ENCODE measurements at places on chromosomes 6 and 20.

- H3K27ac ChIP-seq, result no peak overlapping the region
- H3K36me3 ChIP-seq, result no peaks in the 10 kb centered on the region
- H3K27me3 ChIP-seq, result peaks cover 11% of the 10 kb centered on the region
- no peak for DNase-seq
These were observed 12.6 kb upstream of the PCMTD2 start for GRCh38 chr20:64242797-64243475.

DNA sequence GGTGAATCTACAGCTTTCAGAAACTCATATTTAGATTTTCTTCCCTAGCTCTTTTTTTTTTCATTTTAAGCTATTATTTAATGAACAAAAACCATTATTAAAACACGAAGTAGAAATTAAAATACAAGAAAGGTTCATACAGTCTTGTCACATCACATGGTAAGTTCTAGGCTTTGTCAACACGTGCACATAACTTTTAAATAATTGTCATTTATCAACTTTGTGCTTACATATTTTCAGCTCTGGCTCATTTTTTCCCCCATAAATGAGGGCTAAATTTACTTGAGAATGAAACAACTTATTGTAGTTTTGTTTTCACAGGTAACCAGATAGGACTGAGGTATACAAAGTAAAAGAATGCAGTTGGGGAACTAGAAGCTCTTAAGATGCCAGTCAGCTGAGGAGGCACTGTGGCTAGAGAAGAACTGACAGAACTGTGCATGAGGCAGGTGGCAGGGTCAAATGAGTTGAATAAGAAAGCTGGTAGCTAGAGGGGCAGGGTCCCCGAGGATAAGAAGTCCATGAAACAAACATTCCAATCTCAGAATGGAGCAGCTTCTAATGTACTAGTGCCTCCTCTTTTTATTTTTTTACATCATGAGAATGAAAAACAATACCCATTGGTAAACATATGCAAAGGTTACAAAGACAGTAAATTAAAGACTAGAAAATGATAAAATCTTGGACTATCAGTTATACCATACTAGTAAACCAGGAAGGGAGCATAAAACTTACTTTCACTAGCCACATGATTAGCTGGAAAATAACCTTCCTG, 141.5 kb downstream of the MYB start:
- H3K27me3 ChIP-seq, result peaks cover 2% of the 10 kb centered on the region
- H3K36me3 ChIP-seq, result no peaks in the 10 kb centered on the region
- H3K4me3 ChIP-seq, result peak overlapping the region; percentile 49
- no peak for DNase-seq
- peaks cover 41% of the 10 kb centered on the region for H3K4me1 ChIP-seq

- no peak overlapping the region for H3K27ac ChIP-seq
- no peak for DNase-seq
- no peaks in the 10 kb centered on the region for H3K4me1 ChIP-seq
- H3K27me3 ChIP-seq, result peaks cover 1% of the 10 kb centered on the region
These were observed 442.2 kb upstream of the MANEA start for GRCh38 chr6:95135182-95135581.

- no peaks in the 10 kb centered on the region for H3K36me3 ChIP-seq
- no peaks in the 10 kb centered on the region for H3K27me3 ChIP-seq
- H3K27ac ChIP-seq, result no peak overlapping the region
- no peak overlapping the region for H3K4me3 ChIP-seq
- H3K4me1 ChIP-seq, result peaks cover 4% of the 10 kb centered on the region
- DNase-seq, result no peak
These were observed 1144.9 kb upstream of the EYS start for GRCh38 chr6:66851930-66852329.

DNA sequence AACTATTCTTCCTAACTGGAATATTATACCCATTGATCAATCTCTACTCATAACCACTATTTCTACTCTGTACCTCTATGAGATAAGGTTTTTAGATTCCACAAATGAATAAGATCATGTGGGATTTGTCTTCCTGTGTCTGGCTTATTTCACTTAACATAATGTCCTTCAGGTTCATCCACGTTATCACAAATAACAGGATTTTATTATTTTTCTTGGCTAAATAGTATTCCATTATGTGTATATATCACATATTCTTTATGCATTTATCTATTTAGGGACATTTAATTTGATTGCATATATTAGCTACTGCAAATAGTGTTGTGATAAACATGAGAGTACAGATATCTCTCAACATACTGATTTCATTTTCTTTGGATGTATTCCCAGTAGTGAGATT, 823.0 kb upstream of the ADGRB3 start:
- no peaks in the 10 kb centered on the region for H3K4me1 ChIP-seq
- DNase-seq, result no peak
- H3K27ac ChIP-seq, result no peak overlapping the region
- no peaks in the 10 kb centered on the region for H3K27me3 ChIP-seq

DNA sequence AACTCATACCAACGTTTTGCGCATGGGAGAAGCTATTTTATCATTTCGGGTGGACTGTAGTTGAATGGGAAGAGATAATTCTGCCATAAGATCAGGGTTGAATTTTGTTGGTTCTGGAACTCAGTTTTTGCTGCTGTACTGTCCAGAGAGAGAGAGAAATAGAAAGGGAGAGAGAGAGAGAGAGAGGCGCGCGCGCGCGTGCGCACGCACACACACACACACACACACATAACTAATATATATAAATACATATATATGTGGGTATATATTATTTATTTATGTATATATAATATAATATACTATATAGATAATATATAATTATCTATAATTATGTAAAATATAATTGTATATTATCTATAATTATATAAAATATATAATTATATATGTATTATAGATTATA, 21.9 kb downstream of the ATRN start:
- no peak overlapping the region for H3K4me3 ChIP-seq
- H3K4me1 ChIP-seq, result no peaks in the 10 kb centered on the region
- no peak overlapping the region for H3K27ac ChIP-seq
- no peak for DNase-seq
- H3K27me3 ChIP-seq, result no peaks in the 10 kb centered on the region
- H3K36me3 ChIP-seq, result peaks cover 25% of the 10 kb centered on the region

DNA sequence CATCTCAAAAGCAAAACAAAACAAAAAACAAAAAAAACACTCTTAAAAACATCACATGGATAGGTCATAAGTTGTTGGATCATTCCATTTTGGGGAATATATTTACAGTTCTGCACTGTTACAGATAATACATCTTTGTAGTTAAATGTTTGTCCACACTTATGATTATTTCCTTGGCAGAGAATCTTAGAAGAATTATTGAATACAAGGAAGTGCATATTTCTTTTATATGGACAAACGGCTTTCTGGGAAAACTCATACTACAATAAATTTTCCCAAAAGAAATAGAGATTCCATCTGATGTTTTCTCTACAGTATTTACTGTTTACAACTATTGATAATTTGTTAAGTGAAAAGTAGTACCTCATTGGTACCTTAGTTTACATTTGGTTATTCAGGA, 33.8 kb downstream of the GMPR start:
- H3K27me3 ChIP-seq, result peaks cover 1% of the 10 kb centered on the region
- DNase-seq, result no peak
- H3K4me3 ChIP-seq, result no peak overlapping the region
- H3K36me3 ChIP-seq, result no peaks in the 10 kb centered on the region
- peaks cover 5% of the 10 kb centered on the region for H3K4me1 ChIP-seq

DNA sequence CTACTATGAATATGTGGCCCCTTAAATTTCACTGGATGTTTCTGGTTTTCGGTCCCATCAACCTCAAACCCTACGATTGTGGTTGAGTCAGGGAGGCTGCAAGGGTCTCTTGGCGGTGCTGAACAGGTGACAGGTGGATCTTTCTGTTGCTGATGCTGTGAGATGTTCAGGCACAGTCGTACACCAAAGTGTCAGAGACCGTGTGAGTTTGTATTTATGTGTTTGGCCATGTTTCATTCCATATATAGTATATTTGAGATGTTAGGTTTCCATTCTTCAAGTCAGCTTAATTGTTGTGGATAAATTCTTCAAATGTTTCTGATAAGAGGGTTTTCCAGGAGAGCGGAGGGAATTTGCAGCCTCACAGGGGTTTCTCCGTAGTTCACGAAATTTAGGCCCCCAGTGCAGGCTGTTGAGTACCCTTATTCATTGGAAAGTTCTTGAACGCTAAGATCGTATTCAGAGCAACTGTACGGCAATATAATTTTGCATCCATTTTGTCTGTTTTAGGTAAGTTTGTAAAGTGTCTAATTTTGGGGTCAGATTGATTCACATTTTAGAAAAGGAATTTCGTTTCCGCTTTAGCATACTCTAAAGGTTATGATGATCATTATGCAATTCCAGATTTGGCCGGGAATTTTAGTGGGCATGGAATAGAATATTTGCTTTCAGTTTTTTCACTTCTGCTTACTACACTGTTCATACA, 1.2 kb downstream of the TAB2 start:
- peaks cover 40% of the 10 kb centered on the region for H3K4me1 ChIP-seq
- peaks cover 8% of the 10 kb centered on the region for H3K36me3 ChIP-seq
- DNase-seq, result no peak
- H3K4me3 ChIP-seq, result peak overlapping the region; percentile 97

DNA sequence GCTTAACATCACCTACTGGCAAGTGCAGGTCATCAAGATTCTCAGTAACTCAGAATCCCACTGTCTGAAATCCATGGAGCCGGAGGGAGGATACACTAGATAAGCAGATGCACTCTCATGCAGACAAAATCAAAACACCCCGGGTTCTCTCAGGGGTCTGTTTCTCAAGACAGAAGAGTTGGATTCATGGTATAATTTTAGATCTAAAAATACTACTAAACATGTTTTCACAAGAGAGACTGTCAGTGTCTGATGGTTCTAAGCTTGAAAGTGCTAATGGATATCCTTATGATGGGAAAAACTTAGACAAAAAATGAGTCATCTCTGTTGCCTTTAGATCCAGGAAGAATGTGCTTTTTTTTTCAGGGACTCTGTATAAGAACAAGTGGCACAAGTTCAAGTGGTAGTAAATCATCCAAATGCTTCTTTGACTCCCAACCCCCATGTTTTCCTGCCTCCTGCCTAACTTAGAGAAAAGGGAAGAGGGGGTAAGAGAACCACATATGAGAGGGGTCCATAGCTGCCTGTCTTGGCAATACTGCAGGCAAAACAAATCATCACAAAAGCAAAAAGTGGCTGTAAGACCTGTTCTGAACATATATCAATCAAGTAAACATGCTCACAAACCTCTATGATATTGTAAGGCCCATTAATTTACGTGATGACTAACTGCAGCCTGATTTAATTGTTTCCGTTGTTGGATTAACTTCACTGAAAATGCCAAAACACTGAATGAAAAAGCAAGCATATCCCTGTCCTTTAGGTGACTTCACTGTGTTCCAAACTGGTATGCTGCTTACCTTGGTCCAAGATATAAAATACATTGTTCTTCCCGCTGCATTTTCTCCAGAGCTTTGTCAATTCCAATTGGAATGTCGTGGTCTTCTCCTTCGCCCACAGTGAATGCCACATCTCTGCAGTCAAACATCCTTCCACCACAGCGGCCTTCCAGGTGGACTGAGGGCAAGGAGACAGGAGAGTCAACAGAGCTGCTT, 84.0 kb upstream of the TULP1 start:
- no peak overlapping the region for H3K4me3 ChIP-seq
- H3K4me1 ChIP-seq, result peaks cover 14% of the 10 kb centered on the region
- H3K27ac ChIP-seq, result no peak overlapping the region
- H3K27me3 ChIP-seq, result no peaks in the 10 kb centered on the region
- DNase-seq, result no peak
- H3K36me3 ChIP-seq, result no peaks in the 10 kb centered on the region

DNA sequence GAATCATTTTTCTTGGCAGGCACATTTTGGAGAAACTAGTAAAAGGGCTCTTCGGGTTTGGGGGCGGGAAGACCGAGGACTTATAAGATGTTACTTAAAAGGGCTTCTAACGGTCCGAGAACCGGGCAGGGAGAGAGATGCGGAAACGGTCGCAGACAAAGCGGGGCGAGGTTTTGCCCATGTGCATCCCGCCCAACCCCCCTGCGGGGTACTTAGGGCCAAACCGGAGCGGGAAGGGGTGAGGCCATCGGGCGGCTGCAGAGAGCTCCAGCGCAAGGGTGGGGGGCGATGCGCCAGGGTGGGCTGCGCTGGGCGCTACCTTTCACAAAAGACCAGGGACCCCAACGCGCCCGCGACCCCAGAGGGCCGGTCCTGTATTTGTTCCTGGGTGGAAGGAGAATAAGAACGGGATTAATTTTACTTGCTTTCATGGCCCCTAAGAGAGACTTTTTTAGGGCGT, 616 bp downstream of the TUBB start:
- H3K4me3 ChIP-seq, result peak overlapping the region; percentile 99
- peaks cover 54% of the 10 kb centered on the region for H3K36me3 ChIP-seq
- peaks cover 22% of the 10 kb centered on the region for H3K27me3 ChIP-seq
- peak overlapping the region; percentile 98 for H3K27ac ChIP-seq
- H3K4me1 ChIP-seq, result peaks cover 56% of the 10 kb centered on the region

DNA sequence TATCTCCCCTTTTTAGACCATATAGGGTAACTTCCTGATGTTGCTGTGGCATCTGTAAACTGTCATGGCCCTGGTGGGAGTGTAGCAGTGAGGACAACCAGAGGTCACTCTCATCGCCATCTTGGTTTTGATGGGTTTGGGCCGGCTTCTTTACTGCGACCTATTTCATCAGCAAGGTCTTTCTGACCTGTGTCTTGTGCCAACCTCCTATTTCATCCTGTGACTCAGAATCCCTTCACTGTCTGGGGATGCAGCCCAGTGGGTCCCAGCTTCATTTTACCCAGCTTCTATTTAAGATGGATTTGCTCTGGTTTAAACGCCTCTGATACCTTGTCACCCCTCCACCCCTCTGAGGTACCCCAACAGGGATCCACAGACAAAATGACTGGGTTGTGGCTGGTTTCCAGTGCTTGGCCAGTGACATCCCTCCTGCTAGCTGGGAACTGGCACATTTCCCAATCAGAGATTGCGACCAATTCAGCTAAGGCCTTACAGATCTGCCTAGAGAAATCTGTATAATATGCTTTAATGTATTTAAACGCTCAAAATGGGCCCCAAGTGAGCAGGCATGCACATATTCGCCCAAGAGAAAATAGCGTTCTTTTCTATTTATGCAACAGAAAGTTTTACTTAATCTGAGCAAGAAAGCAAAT, 315.6 kb upstream of the QKI start:
- no peak overlapping the region for H3K4me3 ChIP-seq
- H3K4me1 ChIP-seq, result no peaks in the 10 kb centered on the region
- H3K36me3 ChIP-seq, result no peaks in the 10 kb centered on the region
- H3K27ac ChIP-seq, result no peak overlapping the region

GRCh38 chr6:11485271-11485670, 52.3 kb upstream of the TMEM170B start:
- no peak overlapping the region for H3K4me3 ChIP-seq
- H3K4me1 ChIP-seq, result peaks cover 11% of the 10 kb centered on the region
- peak overlapping the region; percentile 45 for H3K27ac ChIP-seq
- no peaks in the 10 kb centered on the region for H3K27me3 ChIP-seq

- H3K4me1 ChIP-seq, result peaks cover 26% of the 10 kb centered on the region
- H3K27me3 ChIP-seq, result peaks cover 18% of the 10 kb centered on the region
- H3K36me3 ChIP-seq, result peaks cover 21% of the 10 kb centered on the region
- peak within 1 kb of the TSS; percentile 98 for H3K4me3 ChIP-seq
- DNase-seq, result peak; percentile 96
These were observed at the start of gene GTPBP2 for GRCh38 chr6:43629104-43629504. GTPBP2 (minus strand) TSS chr6:43629264; CDS start chr6:43629162, 102 bp downstream.

Data from endothelial cell (in vitro differentiated cells).